ENCODE measurements at places on chromosomes 1 and 21.

DNA sequence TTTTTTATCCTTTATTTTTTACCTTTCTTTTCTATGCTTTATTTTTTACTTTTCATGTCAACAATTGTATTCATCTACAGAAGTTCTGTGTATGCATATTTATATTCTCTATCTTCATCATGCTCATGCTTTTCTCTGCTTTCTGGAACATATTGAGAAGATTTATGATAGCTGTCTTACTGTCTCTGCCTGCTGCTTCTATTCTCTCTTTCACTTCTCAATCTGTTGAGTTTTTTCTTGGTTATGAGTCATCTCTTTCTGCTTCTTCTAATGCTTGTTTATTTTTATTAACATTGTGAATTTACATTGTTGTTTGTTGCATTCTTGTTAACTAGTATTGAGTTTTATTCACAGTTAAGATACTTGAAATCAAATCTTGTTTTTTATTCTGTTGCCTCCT, 22.6 kb downstream of the F5 start:
- no peak for DNase-seq

- DNase-seq, result no peak
These were observed 945 bp downstream of the CHAF1B start for GRCh38 chr21:36386031-36386642.

- no peak for DNase-seq
These were observed 3.0 kb downstream of the ALX3 start for GRCh38 chr1:110067479-110067892.

DNA sequence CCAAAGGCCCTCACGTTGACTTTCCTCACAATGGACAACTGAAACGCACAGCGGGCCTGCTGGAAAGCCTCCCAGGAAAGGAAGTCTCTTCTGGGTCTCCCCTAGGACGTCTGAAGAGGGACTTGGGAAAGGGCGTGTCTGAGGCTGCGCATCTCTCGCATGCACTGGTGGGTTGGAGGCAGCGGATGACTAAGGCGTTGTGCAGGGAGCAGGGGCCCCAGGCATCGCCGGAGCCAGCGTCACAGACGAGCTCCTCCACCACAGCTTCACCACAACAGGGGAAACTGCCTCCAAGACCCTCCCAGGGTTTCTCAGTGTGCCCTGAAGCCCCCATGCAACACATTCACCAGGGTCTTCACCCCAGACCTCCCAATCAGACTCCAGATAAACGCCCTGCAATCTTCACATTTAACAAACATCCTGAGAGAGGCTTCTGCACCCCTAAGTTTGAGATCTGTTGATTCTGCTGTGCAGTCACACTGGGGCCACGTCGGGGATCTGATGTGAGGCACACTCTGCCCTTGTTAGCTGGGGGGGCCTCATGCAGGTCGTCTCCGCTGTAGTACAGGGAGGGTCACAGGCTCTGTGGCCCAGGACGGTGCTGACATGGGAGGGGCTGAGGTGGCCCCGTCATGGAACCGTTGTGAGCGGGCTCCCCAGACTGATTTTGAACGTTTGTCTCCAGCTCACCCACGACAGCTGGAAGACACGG, 7.0 kb upstream of the TFF1 start:
- DNase-seq, result no peak

DNA sequence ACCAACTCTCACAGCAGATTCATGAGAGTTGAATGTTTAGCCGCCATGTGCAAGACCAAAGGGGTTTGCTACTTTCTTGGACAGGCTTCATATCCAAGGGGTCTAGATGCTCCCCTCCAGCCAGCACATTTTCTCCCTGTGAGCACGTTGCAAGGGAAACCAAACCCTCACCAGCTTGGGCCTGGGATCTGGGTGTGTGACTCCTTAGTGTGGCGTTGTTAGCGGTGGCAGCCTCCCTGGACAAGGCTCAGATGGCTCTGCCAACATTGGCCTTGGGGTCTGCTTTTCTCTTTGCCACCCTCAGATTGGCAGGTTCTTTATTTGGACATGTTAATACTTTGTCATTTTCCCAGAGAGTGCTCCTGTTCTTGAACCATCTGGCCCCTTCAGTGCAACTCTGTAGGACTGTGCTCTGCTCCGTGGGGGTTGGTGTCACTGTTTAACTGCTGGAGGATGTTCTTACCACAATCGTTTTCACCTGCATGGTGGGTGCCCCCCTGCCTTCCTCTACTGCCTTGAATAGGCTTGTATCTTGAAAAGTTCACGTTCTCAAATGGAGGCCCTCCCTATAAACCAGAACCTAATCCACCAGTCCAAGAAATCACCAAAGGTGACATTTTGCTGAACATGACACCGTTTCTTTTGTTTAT, 13.4 kb downstream of the ABCG1 start:
- DNase-seq, result no peak

- DNase-seq, result no peak
These were observed 18.9 kb downstream of the ANGPTL7 start for GRCh38 chr1:11207898-11208611.

DNA sequence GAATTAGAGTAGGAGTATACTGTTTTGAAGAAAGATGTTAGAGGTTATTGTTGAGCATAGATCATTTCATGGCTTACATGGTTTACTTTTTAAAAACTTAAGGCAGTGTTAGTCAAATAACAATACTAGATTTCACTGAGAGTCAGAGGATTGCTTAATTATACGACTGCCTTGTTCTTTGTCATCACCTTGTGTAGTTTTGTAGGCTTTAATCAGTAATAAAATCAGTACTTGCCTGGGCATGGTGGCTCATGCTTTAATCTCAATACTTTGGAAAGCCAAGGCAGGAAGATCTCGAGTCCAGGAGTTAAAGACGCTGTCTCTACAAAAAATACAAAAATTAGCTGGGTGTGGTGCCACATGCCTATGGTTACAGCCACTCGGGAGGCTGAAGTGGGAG, 41.3 kb upstream of the GPR52 start:
- no peak for DNase-seq

DNA sequence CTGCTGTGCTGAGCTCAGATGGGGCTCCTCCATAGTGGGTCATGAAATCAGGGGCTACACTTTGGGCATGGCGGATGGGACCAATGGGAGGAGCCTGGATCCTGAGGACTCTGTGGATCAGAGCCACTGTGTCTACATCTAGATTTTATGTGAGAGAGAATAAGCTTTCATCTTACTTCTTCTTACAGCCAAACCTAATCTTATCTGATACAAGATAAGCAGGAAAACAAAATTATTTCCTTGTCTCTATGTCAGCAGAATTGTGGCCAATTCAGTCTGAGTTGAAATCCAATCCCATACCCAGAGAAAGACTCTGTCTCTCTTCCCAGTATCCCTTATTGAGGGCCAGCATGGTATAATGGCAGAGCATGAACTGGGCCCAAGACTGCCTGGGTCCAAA, 56.2 kb downstream of the KIF14 start:
- DNase-seq, result no peak

All from iPS DF 19.7 (cell line).